ENCODE measurements at places on chromosomes 5 and 9. TPM values are rescaled to one million over a fixed set of nuclear protein-coding genes. Genes with fewer than 3 reads are reported as not detected.

Gene RNF180
- total RNA-seq: not detected

Gene PCDHB9
- not detected for total RNA-seq

Gene FBXL17
- total RNA-seq: 19.5 TPM

Gene SH2D3C
- total RNA-seq: 0.79 TPM

Gene GABBR2
- 0.98 TPM for total RNA-seq

DNA sequence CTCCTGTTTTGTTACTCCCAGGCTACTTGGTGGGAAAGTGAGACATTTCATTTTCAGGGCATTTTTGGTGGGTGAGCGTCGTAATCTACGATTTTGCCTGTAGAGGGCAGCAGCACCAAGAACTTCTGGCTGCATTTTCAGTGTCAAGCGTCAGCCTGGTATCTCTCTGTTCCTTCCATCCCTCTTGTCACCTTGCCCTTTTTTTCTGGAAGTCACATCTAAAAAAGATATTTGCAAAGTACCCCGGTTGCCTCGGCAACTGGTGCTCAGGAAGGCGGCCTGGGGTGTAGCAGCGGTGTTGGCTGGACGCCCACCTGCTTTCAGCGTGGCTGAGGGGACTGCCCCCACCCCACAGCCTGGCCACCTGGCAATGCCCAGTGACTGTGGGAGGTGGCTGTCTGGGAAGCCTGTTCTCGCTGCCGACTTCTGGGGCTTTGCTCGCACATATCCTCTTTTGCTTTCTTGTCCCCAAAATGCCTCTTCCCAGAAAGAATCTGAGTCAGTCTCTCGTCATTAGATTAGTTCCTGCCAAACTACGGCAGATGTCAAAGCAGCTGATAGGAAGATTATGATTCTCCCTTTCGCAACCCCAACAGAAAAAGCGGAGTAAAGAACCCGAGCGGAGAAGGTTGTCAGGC, 84.5 kb downstream of the ACER2 start:
- no peak overlapping the region for H3K4me3 ChIP-seq
- H3K36me3 ChIP-seq: no peaks in the 10 kb centered on the region
- H3K27me3 ChIP-seq: peaks cover 26% of the 10 kb centered on the region
- no peaks in the 10 kb centered on the region for H3K4me1 ChIP-seq
- H3K27ac ChIP-seq: no peak overlapping the region

DNA sequence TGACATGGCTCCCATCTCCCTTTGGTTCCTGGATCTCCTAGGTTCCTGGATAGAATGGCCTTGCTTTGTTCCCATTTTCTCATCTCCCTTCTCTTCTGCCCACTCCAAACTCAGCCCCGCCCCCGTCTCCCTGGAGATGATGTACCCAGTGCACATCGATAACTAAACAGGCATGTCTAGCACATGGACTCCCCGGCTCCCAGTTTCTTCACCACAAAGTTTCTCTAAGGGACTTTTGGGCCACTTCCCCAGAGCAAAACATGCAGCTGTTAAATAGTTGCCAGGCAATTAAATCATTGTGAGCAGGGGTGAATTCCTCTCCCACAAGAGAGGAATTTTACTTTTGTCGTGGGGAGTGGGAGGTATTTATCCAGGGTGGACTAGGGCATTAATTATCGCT, 259.0 kb downstream of the GADD45G start:
- H3K36me3 ChIP-seq: no peaks in the 10 kb centered on the region
- H3K27ac ChIP-seq: no peak overlapping the region
- H3K4me3 ChIP-seq: no peak overlapping the region
- peaks cover 73% of the 10 kb centered on the region for H3K27me3 ChIP-seq
- no peak for DNase-seq

DNA sequence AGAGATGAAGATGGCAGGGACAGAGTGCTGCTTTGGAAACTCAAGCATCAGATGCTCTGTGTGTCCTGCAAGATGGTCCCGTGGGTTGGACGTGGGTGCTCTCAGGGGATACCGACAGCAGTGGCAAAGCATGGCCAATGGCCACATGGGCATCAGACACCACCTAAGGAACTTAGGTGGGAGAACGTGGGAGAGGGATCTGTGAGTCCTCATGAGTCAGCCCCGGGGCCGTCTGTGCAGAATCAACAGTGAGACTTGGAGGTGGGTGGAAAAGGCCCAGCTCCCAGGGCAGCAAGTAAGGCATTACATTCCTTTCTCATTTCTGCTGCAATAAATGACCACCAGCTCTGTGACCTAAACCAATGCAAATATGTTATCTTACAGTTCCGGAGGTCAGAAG, 77.0 kb downstream of the RAD23B start:
- no peak overlapping the region for H3K4me3 ChIP-seq
- no peak overlapping the region for H3K27ac ChIP-seq
- no peaks in the 10 kb centered on the region for H3K4me1 ChIP-seq
- H3K27me3 ChIP-seq: no peaks in the 10 kb centered on the region
